Naive thymus-derived CD4-positive, alpha-beta T cell (primary cell): ENCODE measurements at places on chromosomes 6 and 20. TPM values are rescaled to one million over a fixed set of nuclear protein-coding genes. Genes with fewer than 3 reads are reported as not detected.

TXNDC5 gene
- total RNA-seq: 34.8 TPM

TUBE1 gene
- total RNA-seq: 28.1 TPM

ENPP3 gene
- total RNA-seq: 0.31 and 0.39 TPM in 2 replicates

LPA gene
- not detected for total RNA-seq

AVP gene
- total RNA-seq: 0.89 TPM

COL12A1 gene
- not detected for total RNA-seq

RPS21 gene
- total RNA-seq: 2,288 TPM

MEI4 gene
- 0.08 TPM for total RNA-seq

EPPIN gene
- total RNA-seq: not detected

SLC17A3 gene
- not detected for total RNA-seq

SMLR1 gene
- total RNA-seq: not detected in 2 replicates

BFSP1 gene
- total RNA-seq: not detected
